MG63 (cell line): ENCODE measurements at places on chromosomes 6 and 20. TPM values are rescaled to one million over a fixed set of nuclear protein-coding genes. Genes with fewer than 3 reads are reported as not detected.

DNA sequence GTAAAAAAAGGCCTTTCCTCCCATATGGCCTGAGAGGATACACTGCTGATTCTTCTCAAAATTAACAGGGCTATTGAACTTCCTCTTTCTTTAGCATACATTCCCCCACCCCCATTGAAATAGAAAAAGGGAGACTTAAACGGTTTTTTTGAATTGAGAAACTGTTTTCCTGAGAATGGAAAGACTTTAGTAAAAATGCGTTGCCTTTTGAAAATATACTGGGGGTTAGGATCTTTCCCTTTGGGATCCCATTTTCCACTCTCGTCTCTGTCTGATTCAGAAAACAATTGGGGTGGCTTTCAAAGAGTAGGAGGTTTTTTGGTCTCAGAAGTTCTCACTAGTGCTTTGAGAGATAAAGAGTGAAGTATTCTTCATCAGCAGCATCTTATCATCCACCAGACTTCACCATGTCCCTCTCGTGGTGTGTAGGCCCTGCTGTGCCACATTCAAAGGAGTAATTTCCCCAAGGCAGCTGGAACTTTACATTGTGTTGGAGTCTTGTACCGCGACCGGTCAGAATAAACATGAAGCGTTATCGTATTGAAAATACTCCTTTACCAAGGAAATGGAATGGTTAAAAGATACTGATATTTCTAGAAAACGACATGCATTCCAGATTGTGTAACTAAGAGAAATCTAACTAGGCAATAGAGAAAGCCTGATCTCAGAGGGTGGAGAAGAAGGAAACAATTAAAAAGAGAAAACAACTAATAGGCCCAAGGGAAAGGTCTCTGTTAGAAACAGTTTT lies 10.6 kb downstream of the MYB start:
- no peak for DNase-seq

- DNase-seq = no peak
Measured at GRCh38 chr6:97841763-97842162, 558.7 kb upstream of the MMS22L start.

C20orf141 gene
- not detected in 2 replicates for total RNA-seq

DNA sequence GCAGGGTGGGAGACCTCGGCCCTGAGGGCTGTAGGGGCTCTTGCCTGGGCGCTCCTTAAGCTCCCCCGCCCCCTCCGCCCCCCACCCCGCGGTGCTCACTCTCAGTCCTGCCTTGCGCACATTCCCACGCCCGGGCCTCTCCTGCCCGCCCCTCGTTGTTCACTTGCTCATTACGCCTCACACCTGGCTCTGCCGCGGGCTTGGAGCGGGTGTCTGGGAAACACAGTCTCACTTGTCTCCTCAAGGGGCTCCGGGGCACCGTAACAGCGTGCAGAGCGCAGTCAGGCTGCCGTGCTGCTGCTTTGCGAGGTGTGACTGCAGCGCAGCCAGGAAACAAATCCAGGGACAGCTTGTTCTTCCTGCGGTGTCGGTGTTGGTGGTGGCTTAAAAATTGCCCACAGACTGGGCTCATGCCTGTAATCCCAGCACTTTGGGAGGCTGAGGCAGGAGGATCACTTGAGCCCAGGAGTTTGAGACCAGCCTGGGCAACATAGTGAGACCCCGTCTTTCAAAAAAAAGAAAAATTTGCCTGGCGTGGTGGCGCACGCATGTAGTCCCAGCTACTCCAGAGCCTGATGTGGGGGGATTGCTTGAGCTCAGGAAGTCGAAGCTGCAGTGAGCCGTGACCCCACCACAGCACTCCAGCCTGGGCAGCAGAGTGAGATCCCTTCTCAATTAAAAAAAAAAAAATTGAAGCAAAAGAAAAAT lies 4.6 kb downstream of the NPBWR2 start:
- no peak for DNase-seq

RHAG gene
- not detected in 2 replicates for total RNA-seq

DNA sequence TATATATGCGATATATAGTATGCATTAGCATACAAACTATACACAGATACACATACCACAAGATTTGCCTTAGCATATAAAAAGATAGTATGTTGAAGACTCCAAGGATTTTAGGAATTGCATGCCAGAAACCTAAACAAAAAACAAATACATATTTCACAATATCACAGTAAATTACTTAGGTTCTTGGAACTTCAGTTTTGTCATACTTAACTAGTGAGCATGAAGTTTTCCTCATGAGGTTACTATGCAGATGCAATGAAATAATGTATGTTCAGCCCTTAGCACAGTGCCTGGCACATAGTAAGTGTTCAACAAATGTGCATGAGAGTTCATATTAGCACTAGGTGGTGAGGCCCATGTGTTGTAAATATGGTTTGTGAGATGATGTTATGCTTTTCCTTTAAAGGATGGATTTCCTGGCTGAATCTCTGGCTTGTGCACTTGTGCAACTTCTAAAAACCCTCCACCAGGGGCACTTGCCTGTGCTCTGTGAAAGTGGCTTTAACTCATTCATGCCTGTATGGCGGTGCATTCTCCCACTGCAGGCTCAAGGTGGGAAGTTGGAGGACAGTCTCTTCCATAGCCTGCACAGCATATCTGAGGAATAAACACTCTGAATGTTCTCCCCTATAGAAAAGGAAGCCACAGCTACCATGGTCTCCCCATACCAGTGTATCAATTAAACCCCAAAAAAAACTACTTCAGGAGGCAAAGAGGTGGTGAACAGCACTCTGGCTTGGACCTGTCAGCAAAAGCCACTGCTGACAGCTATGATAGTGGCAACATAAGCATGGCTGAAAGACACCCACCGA lies 624.1 kb upstream of the CDH4 start:
- no peak for DNase-seq
